ENCODE measurements at places on chromosomes 16 and 17.

DNA sequence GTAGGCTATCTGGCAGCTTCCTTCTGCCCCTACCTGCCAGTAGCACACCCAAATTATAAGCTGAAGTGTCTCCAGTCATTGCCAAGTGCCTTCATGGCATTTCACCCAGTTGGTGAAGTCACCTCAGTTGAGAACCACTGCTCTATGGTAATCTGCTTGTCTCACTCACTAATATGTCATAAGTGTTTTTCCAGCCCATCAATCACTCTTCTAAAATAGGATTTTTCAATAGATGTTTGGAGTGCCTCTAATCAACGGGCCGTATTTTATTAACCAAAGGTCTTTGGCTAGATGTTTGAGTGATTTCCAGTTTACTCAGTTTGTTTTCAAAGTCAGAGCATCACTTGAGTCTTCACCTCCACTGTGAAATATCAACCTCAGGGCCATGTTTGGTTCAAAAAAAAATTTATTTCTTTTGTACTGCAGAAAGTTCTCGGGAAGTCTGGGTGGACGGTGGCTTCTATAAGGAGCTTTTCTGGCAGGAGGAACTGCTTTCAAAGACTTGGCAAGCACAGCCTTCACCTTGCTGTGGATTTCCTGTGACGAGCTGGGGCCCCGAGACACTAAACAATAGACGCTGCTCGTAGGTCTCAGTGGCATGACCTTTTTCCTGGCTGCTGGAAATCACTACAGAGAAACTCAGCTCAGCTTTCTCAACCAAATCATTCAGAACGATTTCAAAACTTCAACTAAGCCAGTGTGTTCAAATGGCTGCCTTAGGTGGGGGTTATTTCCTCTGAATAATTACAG is 95.2 kb upstream of the FOXF1 start:
- no peak for DNase-seq

GRCh38 chr17:65554553-65555223 is 6.8 kb downstream of the AXIN2 start:
- no peak for DNase-seq

- peak; percentile 34 for DNase-seq
These were observed 143.3 kb downstream of the CLEC16A start for GRCh38 chr16:11087691-11088073.

- DNase-seq: no peak
These were observed 205.7 kb downstream of the TANC2 start for GRCh38 chr17:63171428-63172393.

- peak; percentile 62 for DNase-seq
These were observed 11.1 kb downstream of the TNS4 start for GRCh38 chr17:40490289-40490853.

- no peak for DNase-seq
These were observed 28.0 kb downstream of the ARHGAP23 start for GRCh38 chr17:38456031-38456815.

- no peak for DNase-seq
These were observed 7.0 kb downstream of the ZNF768 start for GRCh38 chr16:30519120-30520049.

DNA sequence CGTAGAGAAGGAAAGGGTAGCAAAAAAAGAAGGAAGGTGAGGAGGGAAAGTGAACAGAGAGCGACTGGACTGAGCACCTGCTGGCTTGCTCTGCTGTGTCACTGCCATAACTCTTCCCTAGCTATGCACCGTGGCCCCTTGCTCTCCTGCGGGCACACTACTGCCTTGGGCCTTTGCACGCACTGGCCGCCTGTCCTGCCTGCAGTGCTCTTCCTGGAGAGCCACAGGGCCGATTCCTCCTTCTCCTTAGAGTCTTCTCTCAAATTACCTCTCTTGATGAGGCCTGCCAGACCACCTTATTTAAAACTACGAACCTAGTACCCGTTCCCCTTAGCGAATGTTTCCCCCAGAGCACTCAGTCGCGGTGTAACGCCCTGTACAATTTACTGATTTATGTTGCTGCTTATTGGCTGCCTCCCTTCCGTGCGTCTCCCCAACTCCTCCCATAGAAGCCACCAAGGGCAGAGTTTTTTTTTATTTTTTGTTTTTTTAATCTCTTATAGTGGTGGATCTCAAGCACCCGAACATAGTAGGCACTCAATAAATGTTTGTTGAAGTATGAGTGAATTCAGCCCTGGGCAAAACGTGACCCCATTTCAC is 70.3 kb downstream of the RAI1 start:
- DNase-seq: peak; percentile 31

- DNase-seq: no peak
These were observed 12.4 kb upstream of the P2RX5 start for GRCh38 chr17:3708366-3708765.

- no peak for DNase-seq
These were observed 18.0 kb downstream of the KLHDC4 start for GRCh38 chr16:87747626-87748414.

- DNase-seq: no peak
These were observed 5.6 kb downstream of the ALDH3A1 start for GRCh38 chr17:19742495-19742894.

DNA sequence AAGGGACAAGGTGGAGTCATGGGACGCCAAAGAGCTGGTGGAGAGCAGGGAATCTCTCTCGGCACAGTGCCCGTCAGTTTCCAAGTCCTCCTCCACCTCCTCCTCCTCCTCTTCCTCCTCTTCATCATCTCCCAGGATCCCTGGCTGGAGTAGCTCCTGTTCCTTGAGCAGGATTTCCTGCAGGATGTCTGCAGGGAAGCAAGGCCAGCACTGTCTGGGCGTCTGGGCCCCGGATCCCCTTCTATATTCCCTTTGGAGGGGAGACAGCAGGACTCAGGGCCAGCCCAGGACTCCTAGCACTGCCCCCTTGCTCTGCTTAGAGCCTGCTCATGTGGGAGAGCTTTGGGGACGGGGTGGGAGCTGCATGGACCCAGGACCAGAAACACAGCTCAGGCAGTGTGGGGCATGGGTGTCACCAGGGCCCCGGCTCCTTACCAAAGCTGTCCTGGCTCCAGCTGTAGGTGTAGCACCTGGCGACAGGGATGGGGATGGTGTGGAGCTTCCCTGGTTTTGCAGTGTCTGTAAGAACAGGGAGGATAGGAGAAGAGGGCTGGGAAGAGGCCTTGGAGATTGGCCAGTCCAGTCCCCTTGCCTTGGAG is 21.3 kb upstream of the PIK3R6 start:
- DNase-seq: no peak

DNA sequence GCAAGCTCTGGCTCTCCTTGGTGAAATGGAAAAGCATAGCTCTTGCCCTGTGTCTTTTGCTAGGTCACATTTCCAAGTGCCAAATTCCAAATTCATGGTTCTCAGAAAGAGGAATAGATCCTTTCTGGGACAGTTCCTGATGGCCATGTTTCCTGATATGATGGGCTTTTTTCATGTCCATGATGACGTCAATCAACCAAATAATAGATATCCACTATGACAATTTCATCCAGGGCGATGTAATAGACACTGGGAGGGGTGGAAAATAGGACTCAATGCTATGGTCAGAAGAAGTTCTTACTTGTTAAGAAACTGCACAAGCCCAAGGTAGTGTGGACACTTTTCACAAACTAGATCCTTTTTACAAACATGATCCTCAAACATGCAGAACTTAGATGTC is 549 bp upstream of the KRT33A start:
- no peak for DNase-seq

GRCh38 chr16:27960619-27961295 is 102.8 kb downstream of the GSG1L start:
- no peak for DNase-seq

DNA sequence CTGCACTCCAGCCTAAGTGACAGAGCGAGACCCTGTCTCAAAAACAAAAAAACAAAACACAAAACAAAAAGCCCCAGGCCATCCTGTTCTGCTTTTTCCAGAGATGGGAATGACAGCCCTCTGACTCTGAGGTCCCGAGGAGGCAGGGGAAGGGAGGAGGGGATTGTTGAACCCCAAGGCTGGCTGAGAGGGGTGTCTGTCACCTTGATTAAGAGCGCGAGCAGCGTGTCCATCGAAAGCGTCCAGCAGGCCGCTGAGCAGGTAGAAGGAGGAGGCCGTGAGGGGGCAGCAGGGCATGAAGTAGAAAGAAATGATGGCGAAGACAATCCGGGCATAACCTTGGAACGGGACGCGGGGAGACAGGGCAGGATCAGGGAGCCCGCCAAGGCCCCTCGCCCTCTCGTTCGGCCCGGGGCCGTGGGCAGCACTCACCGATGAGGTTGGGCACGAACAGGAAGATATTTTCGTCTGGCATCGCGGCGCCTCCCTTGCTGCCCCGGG is 593 bp downstream of the CDIPT start:
- DNase-seq: no peak

DNA sequence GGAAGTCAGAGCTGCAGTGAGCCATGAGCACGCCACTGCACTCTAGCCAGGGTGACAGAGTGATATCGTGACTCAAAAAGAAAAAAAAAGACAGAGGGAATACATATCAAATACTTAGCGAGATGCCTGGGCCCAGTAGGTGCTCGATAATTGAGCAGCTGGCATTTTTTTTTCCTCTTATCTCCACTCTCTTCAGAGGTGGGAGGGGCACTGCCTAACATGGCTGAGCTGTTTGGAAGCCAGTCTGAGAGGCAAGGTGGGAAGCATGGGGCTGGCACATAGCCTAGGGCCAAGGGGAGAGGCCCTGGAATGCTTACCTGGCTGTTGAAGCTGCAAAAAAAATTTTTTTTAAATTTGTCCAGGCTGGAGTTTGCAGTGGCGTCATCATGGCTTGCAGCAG is 38.4 kb downstream of the HIC1 start:
- no peak for DNase-seq

DNA sequence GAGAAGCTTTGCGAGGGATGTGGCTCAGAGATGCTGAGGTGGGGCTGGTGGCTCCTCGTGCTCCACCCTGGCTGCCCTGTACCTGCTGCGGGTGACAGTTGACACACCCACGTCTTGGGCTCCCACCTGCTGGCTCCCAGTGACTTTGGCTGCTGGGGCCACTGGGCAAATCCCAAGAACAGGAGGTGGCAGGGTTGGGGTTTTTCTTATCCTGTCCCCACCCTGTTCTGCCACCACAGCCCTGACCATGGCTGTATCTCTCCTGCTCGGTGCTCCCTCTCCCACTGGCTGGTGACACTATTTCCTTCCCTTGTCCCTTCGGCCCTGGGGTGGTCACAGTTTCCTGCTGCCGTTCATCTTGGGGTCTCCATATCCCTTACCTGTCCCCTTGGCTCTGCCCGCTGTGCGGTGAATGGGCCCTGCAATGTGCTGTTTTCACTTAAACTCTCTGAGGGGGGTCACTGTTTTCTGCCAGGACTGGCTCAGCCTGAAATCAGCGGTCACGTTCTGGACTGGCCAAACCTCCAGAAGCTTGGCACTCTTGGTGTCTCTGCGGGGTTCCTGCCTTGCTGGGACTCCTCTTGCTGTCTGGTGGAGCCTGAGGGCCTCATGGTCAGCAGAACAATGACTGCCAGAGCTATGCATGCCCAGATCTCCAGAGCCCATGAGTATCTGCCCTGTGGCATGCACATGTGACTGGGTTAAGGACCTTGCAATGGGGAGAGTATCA is 144.2 kb downstream of the IRF8 start:
- no peak for DNase-seq

GRCh38 chr17:69058165-69058564 is 2.6 kb downstream of the ABCA9 start:
- DNase-seq: peak; percentile 26

DNA sequence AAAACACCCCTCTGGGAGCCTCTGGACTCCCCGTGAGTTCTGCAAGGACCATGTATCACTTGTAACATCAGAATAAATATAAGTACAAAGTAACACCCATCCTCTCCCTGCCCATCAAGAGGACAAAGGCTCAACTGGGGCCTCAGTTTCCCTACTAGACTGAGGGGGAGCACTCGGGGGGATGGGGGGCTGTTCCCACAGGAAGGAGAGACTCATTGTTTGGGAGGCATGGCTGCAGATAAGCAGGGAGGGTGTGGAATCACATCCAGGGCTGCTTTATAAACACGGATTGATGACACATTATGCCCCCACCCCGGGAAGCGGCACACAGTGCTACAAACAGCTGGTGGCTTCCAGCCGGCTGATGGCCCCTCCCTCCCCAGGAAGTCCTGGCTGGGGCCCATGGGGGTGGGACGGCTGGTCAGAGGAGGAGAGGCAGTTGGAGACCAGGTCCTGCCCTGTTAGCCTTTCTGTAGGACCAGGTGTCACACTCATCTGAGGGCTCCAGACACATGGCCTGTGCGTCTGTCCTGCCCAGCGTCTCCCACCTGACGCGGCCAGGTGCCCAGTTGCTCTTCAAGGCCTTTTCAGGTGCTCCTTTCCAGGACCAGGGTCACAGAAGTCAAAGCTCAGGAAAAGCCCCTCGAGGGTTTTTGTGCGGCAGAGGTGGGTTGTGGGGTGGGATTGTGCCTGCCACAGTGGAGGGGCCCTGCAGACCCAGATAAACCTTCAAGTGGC is 1.3 kb upstream of the MPG start:
- DNase-seq: peak; percentile 74
